ENCODE measurements at places on chromosomes 1 and 21. TPM values are rescaled to one million over a fixed set of nuclear protein-coding genes. Genes with fewer than 3 reads are reported as not detected.

Gene GJA9
- not detected for total RNA-seq

DNA sequence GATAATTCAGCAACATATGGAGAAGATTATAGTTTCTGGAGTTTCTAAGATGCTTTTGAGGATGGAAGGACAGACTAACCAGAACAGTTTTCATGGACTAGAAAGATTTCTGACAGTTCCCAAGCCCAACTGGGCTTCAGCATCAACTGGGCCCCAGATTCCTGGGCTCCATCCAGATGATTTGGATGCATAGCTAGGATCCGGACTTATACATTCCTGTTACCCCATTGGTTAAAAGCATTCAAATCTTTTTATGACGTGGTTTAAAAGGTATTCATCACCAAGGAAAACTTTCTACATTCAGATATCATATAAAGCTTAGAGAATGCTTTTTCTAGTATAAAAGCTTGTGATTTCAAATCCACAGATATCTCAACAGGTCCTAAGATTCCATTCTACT lies 29.7 kb downstream of the TSHB start:
- H3K27me3 ChIP-seq, result no peaks in the 10 kb centered on the region
- peaks cover 25% of the 10 kb centered on the region for H3K4me1 ChIP-seq
- H3K4me3 ChIP-seq, result no peak overlapping the region
- H3K36me3 ChIP-seq, result no peaks in the 10 kb centered on the region

DNA sequence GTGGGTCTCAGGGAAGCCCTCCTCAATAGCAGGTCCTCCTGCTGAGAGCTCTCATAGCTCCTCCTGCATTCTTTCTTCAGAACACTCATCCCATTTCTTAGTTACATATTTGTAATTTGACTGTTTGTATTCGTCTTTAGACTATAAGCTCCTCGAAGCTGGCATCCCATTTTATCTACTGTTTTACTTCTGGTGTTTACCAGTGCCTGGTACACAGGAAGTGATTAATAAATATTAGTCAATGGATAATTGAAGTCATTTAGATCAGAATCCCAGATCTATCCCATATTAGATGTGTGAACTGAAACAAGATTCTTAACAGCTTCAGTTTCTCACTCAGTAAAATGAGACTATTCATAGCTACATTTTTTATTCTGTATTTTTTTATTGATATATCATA lies 88.7 kb downstream of the PLPP3 start:
- H3K36me3 ChIP-seq, result no peaks in the 10 kb centered on the region
- H3K4me3 ChIP-seq, result no peak overlapping the region
- no peaks in the 10 kb centered on the region for H3K27me3 ChIP-seq
- H3K27ac ChIP-seq, result peak overlapping the region; percentile 7
- peaks cover 21% of the 10 kb centered on the region for H3K4me1 ChIP-seq

- no peaks in the 10 kb centered on the region for H3K36me3 ChIP-seq
- H3K4me3 ChIP-seq, result no peak overlapping the region
- DNase-seq, result no peak
- H3K27me3 ChIP-seq, result peaks cover 10% of the 10 kb centered on the region
These were observed 6.4 kb upstream of the BRWD1 start for GRCh38 chr21:39319814-39320332.

DNA sequence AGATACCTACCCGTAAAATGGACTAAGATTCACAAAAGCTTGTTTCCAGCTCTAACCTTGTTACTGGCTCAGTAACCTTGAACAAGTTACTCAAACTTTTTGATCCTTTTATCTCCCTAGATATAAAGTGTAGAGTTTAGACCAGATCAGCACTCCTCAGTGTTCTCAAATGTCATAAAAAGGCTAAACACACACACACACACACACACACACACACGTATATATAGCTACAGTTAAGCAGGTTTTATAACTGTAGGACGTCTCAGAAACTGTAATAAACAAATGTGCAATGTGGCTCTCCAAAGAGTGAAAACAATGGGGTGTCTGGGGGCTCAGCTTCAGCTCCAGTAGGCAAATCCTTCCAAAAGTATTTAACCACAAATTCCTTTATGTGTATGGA lies 34.0 kb downstream of the KCNJ15 start:
- no peak for DNase-seq
- H3K4me1 ChIP-seq, result peaks cover 6% of the 10 kb centered on the region
- H3K27me3 ChIP-seq, result no peaks in the 10 kb centered on the region
- H3K27ac ChIP-seq, result no peak overlapping the region
- no peak overlapping the region for H3K4me3 ChIP-seq

GRCh38 chr1:154408174-154408777 lies 3.1 kb downstream of the IL6R start:
- no peak overlapping the region for H3K27ac ChIP-seq
- H3K36me3 ChIP-seq, result no peaks in the 10 kb centered on the region
- no peak for DNase-seq
- no peak overlapping the region for H3K4me3 ChIP-seq
- H3K27me3 ChIP-seq, result no peaks in the 10 kb centered on the region

GRCh38 chr1:226498640-226499008 lies 49.9 kb upstream of the STUM start:
- no peak overlapping the region for H3K4me3 ChIP-seq
- H3K27me3 ChIP-seq, result no peaks in the 10 kb centered on the region
- H3K27ac ChIP-seq, result no peak overlapping the region
- H3K36me3 ChIP-seq, result no peaks in the 10 kb centered on the region

DNA sequence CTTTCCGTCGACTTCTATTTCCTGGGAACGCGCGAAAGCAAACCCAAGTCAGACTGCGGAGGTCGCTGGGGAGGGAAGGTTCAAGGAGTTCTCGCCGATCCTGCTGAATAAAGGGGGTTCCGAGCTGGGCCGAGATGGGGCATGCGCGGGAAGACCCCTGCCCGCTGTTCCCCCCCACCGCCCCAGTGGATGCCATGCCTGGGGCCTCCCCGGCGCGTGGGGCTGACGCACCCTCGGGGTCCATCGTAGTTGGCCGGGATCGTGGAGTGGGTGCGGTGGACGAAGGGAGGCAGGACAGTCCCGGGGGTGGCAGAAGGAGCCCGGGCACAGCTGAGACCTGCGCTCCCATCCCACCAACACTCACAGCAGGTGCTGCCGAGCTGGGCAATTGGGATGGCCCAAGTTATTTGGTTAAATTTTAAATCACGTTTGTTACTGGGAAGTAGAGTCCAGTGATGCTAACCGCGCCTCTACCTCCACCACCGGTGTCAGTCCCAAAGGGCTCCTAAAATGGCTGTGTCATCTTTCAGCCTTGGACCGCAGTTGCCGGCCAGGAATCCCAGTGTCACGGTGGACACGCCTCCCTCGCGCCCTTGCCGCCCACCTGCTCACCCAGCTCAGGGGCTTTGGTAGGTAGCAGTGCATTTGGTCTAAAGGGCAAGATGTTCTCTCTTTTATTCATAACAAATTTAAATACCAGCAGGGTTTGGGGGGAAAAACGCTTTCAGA lies 801 bp downstream of the MX1 start:
- H3K27ac ChIP-seq, result no peak overlapping the region
- no peak for DNase-seq
- H3K4me1 ChIP-seq, result peaks cover 6% of the 10 kb centered on the region

DNA sequence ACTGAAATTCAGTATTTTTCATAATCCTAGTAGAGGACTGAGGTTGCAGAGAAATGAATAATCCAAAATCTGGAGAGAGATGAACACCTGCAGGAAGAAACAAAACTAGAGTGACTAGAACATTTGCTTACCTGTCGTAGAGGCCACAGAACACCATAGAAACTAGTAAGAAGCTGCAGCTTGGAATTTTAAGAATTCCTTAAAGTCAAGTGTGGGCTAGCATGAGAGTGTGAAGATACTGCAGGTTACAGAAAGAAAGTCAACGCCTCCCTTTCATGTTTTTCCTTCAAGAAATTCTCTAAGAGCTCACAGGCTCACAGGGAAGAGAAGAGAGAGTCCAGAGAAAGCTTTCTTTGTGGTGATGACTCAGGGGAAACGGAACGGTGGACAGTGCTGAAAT lies 633.7 kb downstream of the LRRIQ3 start:
- no peaks in the 10 kb centered on the region for H3K36me3 ChIP-seq
- H3K4me3 ChIP-seq, result no peak overlapping the region
- H3K27me3 ChIP-seq, result no peaks in the 10 kb centered on the region
- no peaks in the 10 kb centered on the region for H3K4me1 ChIP-seq

- no peak overlapping the region for H3K4me3 ChIP-seq
- no peak overlapping the region for H3K27ac ChIP-seq
- no peaks in the 10 kb centered on the region for H3K4me1 ChIP-seq
- peaks cover 10% of the 10 kb centered on the region for H3K27me3 ChIP-seq
- no peak for DNase-seq
These were observed 24.6 kb downstream of the RNF187 start for GRCh38 chr1:228511546-228512445.

Gene ITLN2
- total RNA-seq, result not detected

GRCh38 chr1:201088901-201089525 lies 23.2 kb downstream of the CACNA1S start:
- no peak for DNase-seq
- no peak overlapping the region for H3K27ac ChIP-seq
- no peak overlapping the region for H3K4me3 ChIP-seq
- no peaks in the 10 kb centered on the region for H3K36me3 ChIP-seq
- H3K4me1 ChIP-seq, result no peaks in the 10 kb centered on the region
- peaks cover 15% of the 10 kb centered on the region for H3K27me3 ChIP-seq

GRCh38 chr1:154760469-154760933 lies 109.6 kb downstream of the KCNN3 start:
- H3K27me3 ChIP-seq, result peaks cover 34% of the 10 kb centered on the region
- DNase-seq, result peak; percentile 19
- H3K27ac ChIP-seq, result no peak overlapping the region
- H3K4me3 ChIP-seq, result no peak overlapping the region
- H3K36me3 ChIP-seq, result no peaks in the 10 kb centered on the region

- no peak overlapping the region for H3K4me3 ChIP-seq
- H3K27me3 ChIP-seq, result peaks cover 89% of the 10 kb centered on the region
- DNase-seq, result peak; percentile 28
- H3K27ac ChIP-seq, result no peak overlapping the region
- no peaks in the 10 kb centered on the region for H3K4me1 ChIP-seq
These were observed 722 bp downstream of the LHX8 start for GRCh38 chr1:75134647-75135572.

DNA sequence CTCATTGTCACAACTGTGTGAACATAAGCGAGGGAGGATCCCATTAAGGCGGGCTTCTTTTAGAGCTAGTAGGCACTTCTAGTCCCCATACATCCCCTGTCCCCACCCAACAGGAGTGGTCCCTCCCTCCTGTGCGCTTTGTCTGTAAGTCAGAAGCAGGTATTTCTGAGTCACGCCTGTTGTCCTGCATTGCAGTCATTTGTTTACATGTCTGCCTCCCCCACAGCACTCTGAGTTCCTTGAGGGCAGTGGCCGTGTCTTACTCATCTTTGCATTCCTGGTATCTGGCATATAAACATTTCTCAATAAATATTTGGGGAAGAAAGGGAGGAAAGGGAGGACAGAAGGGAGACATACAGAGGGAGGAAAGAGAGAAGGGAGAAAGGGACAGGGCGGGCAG lies 40.3 kb downstream of the PLEKHA6 start:
- no peak overlapping the region for H3K27ac ChIP-seq
- peaks cover 8% of the 10 kb centered on the region for H3K4me1 ChIP-seq
- H3K36me3 ChIP-seq, result no peaks in the 10 kb centered on the region
- no peaks in the 10 kb centered on the region for H3K27me3 ChIP-seq

DNA sequence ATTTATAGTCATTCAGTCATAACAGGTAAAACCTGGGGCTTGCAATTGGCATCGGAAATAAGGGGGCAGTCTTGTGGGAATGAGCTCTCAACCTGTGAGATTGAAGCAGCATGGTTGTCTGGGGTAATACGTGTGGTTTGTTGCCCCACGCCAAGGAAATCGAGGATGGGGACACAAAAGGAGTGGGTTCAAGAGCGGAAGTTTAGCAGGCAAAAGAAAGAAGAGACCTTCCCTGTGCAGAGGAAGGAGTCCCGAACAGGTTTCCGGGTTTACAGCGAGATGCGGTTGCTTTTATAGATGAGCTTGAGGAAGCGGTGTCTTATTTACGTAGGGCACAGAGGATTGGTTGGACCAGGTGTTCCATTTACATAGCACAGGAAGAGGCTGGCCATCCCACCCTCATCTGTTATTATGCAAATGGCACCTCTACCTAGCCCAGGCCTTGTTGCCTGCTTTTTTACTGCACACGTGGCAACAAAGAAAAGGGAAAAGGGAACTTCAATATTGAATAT lies 37.3 kb downstream of the IFNAR1 start:
- H3K27me3 ChIP-seq, result no peaks in the 10 kb centered on the region
- no peak overlapping the region for H3K4me3 ChIP-seq
- no peak for DNase-seq

Gene TMEM63A
- total RNA-seq, result 40.8 TPM

DNA sequence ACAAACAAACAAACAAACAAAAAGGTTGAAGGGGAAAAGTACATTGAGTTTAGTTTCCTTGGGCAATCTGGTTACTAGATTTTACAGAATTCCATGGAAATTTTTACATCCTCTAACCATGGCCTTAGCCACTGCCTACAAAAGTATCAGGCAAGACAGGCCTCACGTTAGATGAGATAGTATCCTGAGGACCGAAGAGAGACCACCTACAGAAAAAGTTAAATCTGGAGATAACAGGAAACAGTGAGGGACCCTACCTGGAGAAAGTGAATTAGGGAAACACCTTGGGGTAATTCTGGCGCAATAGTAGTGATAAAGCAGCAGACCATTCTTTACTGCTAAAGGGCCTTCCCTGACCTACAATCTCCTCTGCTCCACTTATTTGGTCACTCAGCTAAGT lies 8.7 kb downstream of the RAB29 start:
- H3K4me3 ChIP-seq, result no peak overlapping the region
- H3K27me3 ChIP-seq, result no peaks in the 10 kb centered on the region
- H3K4me1 ChIP-seq, result peaks cover 4% of the 10 kb centered on the region
- no peak overlapping the region for H3K27ac ChIP-seq
- no peak for DNase-seq
- no peaks in the 10 kb centered on the region for H3K36me3 ChIP-seq

GRCh38 chr1:166017395-166017794 lies 149.4 kb downstream of the FAM78B start:
- H3K36me3 ChIP-seq, result no peaks in the 10 kb centered on the region
- no peaks in the 10 kb centered on the region for H3K4me1 ChIP-seq
- DNase-seq, result no peak
- H3K27ac ChIP-seq, result no peak overlapping the region

DNA sequence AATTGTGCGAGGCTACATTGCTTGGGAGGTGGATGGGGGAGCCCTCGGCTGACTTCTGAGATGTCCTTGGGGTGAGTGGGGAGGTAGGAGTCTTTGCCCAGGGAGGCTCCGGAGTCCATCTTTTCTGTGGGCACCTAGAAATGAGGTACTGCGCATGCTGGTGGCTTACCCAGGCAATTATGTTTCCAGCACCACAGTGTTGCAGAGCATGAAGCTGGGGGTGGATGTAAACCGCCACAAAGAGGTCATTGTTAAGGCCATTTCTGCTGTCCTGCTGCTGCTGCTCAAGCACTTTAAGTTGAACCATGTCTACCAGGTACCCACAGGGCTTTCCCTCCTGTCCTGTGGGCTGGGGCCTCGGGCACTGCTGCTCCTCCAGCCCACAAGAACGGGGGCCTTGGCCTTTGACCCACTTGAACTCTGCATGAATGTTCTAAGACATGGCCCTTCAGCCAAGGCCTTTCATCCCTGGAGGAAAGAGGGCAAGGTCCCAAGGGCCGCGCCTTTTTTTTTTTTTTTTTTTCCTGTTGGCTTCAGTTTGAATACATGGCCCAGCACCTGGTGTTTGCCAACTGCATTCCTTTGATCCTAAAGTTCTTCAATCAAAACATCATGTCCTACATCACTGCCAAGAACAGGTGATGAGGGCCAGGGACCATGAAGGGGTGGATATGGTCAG lies 14.6 kb downstream of the STRIP1 start:
- H3K27me3 ChIP-seq, result no peaks in the 10 kb centered on the region
- no peaks in the 10 kb centered on the region for H3K4me1 ChIP-seq
- no peak for DNase-seq
- no peak overlapping the region for H3K27ac ChIP-seq
- no peak overlapping the region for H3K4me3 ChIP-seq

Measured in endothelial cell of umbilical vein (primary cell).